ENCODE measurements at places on chromosomes 11 and 22.

- DNase-seq = peak; percentile 29
Measured at GRCh38 chr11:124799348-124800225, 619 bp downstream of the MSANTD2 start.

GRCh38 chr11:21414953-21415352 lies 745.6 kb downstream of the NELL1 start:
- no peak for DNase-seq

- no peak for DNase-seq
Measured at GRCh38 chr11:69320756-69321741, 27.1 kb downstream of the MYEOV start.

DNA sequence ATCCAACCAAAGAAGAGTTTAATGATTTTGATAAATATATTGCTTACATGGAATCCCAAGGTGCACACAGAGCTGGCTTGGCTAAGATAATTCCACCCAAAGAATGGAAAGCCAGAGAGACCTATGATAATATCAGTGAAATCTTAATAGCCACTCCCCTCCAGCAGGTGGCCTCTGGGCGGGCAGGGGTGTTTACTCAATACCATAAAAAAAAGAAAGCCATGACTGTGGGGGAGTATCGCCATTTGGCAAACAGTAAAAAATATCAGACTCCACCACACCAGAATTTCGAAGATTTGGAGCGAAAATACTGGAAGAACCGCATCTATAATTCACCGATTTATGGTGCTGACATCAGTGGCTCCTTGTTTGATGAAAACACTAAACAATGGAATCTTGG lies 23.9 kb downstream of the KDM4D start:
- DNase-seq = no peak

DNA sequence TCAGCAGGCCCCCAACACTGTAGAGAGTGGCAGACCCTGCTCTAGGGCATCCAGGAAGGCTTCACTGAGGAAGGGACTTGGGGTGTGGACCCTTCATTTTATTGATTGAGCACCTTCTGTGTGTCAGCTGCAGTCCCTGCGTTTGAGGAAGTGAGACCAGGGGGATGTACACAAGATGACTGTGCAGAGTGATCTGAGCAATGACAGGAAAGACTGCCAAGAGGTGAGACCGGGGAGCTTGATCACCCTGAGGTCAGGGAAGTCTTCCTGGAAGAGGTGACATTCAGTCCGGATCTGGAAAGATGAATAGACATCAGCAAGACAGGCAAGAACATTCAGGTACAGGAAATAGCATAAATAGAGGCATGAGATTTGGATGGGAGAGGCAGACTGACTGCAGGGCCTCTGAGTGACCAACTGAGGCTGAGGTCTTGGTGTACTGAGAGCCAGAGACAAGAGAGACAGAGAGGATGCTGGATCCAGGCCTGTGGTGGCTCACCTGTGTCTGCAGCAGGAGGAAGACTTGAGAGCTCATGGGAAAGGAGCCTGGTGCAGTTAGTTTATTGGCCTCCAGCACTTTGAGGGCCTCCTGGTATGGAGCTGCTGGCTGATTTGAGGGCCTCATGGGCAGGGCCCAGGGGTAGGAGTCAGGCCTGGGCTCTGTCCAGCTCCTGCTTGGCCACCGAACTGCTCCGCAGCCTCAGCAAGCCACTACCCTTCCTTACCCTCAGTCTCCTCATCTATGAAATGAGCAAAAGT lies 5.2 kb downstream of the DGAT2 start:
- DNase-seq = peak; percentile 16

GRCh38 chr11:27174021-27174420 lies 133.4 kb downstream of the BBOX1 start:
- no peak for DNase-seq

DNA sequence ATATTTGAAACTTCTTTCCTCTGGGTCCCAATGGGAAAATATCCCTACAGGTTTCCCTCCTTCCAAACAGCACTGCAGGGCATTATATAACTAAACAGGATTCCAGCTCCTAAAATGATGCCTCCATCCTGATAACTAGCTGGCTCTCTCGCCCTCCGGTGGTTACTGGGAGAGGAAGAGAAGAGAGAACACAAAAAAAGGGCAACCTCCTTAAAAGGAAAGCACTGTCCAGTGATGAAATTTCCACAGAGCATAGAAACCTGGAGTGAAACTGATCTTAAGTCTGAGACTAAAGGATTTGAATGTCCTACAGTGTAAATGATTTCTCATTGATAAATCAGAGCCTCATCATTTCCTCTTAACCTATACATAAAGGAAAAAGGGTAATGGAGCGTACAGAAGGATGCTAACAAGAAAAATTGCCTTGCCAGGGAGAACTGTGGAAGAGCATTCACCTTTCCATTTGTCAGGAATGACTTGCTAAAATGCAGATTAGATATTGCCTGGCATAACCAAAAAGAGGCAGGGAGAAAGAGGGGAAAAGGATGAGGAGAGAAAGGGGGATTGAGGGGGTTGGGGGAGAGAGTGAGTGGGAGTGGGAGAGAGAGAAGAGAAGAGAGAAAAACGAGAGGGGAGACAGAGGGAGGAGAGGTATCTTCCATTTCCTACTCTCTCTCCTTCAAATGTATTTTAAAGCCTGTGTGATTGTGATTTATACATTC lies 121.3 kb downstream of the APOL5 start:
- no peak for DNase-seq

DNA sequence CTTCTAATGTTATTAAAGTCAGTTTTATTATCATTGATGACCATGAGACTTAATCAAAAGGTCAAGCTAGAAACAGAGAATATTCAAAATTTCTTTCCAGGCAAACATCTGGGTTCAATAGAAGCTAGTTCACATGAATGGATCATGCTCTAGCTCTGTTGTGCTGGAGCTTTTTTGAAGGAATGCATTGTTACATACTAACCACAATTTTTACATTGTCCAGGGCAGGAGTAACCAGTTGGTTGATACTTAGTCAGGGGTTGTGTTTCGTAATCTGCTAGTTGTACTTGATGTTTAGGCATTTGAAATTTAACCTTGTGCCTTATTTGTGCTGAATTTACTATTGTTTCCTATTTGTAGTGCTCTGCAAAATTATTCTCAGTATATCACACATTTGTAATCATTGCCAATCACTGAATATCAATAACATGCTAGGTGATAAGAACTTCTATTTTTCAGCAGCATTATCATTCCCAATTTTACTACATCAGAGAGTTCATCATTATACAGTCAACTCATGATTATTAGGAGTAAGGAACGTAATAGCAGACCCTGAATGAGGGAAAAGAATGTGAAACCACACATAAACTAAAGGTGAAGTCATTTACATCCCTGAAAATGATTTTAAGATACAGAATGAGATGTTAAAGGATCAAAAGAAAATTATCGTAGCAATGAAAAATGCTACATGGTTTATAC lies 23.2 kb downstream of the NF2 start:
- DNase-seq = no peak

GRCh38 chr11:112961146-112961668 lies at the start of gene NCAM1:
TSS of gene NCAM1 (plus strand) at chr11:112961420.
- DNase-seq = no peak

DNA sequence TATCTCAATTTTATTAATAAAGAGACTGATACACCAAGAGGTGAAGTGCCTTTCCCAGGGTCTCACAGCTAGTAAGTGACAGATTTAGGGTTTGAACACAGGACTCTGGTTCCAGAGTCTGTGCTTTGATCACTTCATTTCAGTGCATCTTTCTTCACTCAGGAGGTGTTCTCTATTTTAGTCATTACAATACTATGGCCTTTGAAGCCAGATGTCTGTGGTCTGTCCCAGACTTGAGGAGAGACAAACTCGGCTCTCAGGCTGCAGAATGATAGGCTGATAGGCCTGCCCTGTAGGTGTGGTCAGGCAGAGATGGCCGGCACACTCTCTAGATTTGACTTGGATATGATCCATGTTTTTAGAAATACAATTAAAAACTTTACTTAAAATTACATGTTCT lies 478.5 kb upstream of the CCDC90B start:
- no peak for DNase-seq

GRCh38 chr11:133234883-133235282 lies 297.4 kb downstream of the OPCML start:
- no peak for DNase-seq

DNA sequence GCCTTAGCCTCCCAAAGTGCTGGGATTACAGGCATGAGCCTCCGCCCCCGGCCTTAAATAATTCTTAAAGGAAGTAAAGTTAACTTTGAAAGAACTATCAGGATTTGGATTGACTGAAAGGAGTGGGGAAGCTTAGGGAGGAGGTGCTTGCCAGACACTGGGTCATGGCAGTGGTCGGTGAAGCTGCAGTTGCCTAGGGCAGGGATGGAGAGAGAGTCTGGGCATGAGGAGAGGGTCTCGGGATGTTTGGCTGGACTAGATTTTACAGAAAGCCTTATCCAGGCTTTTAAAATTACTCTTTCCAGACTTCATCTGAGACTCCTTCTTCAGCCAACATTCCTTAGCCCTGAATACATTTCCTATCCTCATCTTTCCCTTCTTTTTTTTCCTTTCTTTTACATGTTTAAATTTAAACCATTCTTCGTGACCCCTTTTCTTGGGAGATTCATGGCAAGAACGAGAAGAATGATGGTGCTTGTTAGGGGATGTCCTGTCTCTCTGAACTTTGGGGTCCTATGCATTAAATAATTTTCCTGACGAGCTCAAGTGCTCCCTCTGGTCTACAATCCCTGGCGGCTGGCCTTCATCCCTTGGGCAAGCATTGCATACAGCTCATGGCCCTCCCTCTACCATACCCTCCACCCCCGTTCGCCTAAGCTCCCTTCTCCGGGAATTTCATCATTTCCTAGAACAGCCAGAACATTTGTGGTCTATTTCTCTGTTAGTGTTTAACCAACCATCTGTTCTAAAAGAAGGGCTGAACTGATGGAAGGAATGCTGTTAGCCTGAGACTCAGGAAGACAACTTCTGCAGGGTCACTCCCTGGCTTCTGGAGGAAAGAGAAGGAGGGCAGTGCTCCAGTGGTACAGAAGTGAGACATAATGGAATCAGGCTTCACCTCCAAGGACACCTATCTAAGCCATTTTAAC lies at the start of gene NNMT:
Gene NNMT, plus strand, starts transcription at position 724 of the 929 bp plus-strand sequence. Its CDS starts 158 bp downstream, at position 882.
- DNase-seq = no peak

- DNase-seq = no peak
Measured at GRCh38 chr11:125975634-125976033, 29.8 kb downstream of the VSIG10L2 start.

DNA sequence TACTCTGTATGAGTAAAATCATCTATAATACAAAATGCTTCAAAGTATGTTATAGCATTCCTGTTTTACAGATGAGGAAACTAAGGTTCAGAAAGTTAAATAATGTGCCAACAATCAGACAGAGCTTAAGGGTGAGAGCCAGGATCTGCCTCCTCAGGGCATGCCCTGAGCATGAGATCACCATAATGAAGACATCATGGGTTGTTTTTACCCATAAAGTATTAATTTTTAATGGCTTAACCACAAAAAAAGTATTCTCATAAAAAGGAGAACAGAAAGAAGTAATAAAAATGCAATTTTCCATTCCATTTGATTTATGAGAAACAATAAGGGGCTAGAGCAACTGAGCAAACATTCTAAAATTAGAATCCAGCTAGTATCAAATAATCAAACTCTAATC lies 534.3 kb upstream of the ARHGAP42 start:
- DNase-seq = no peak

DNA sequence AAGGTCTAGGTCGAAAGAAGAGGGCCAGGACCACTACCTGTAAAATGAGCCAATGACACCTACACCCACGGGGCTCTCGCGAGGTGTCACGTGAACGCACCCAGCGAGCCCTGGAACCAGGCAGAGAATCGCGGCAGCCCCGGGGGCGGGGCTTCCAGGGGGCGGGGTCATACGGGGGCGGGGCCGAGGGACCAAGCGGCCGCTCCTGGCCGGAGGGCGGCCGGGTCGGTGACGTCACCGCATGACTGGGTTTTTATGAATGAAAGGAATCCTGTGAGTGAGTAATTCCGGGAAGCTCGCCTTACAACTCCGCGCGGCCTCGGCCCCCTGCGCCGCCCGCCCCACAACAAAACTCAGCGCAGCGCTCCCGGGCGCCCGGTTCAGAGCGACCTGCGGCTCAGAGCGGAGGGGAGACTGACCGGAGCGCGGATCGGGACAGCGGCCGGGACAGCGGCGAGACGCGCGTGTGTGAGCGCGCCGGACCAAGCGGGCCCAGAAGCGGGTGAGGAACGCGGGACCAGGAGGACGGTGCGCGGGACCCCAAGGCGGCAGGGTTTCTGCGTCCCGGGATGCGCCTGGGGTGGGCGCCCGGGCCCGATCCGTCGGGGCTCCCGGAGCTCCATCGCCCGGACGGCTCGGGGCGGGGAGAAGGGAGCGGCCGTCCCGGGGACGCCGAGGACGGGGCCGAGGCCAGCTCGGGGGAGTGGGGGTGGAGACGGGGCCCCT lies at the start of gene MAFF:
Gene MAFF, plus strand, starts transcription at position 284 of the 726 bp plus-strand sequence. CDS start 11,860 bp downstream, outside the sequence.
- peak; percentile 72 for DNase-seq

DNA sequence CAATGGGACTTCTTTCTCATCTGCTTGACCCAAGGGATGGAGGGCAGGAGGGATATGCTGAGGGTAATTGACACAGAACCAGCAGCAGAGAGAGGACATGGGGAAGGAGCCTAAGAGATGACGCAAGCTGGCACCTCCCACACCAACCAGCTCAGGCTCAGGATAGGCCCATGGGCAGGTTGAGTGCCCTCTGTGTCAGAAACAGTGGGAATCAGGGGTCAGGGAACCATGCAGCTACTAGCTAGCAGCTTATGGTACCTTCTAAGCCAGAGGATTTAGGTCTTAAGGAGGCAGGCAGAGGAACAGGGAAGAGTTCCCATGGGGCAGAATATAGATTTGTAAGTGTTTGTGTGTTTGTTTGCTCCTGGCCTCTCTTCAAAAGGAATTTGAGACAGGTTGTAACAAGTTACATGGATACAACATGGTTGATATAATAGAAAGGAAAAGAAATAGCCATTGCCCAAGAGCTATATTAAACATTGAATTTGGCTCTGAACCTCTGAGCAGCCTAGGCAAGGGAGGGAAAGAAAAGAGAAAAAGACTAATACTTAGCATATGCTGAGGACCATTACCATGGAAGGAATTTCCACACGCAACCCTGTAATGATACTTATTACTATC lies 39.9 kb upstream of the NAV2 start:
- DNase-seq = no peak

GRCh38 chr11:4695442-4695841 lies 2.2 kb downstream of the OR51E2 start:
- no peak for DNase-seq

- no peak for DNase-seq
Measured at GRCh38 chr11:76577921-76578653, 92.5 kb downstream of the LRRC32 start.

DNA sequence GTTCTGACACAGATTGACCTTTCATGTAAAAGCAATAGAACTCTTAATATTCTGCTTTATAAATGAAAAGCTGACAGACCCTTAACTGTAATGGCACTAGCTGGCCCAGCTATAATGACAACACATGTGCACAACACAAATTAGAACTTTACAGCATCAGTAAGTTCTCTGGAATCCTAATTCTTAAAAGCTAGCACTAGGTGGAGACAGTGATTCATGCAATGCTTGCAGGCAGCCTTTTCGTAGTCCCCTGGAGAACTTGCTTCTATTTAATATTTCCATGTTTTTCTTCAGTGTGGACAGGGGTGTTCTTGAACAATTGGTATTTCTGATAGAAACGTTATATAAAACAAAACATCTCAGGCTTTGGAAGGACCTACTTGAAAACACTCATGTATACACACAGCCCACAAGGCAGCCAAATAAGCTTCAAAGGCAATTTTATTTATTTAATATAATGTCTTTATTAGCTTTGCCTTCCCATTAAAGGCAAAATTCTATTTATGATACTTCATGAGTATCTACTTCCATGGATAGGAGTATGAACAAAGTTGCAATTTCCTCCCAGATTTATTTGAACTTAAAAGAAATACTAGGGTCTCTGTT lies 374.3 kb upstream of the MPPED2 start:
- no peak for DNase-seq
